Placental pericyte (primary cell): ENCODE measurements at places on chromosomes 6 and 20. TPM values are rescaled to one million over a fixed set of nuclear protein-coding genes. Genes with fewer than 3 reads are reported as not detected.

The TUBB2B gene
- total RNA-seq, result 1.5 and 5.2 TPM in 2 replicates

The AURKA gene
- 3.7 and 102 TPM in 2 replicates for total RNA-seq

The MOG gene
- total RNA-seq, result not detected in 2 replicates

The OOEP gene
- 0.72 and 0.88 TPM in 2 replicates for total RNA-seq

The PTK6 gene
- total RNA-seq, result 0.14 and 0.44 TPM in 2 replicates

The TAGAP gene
- total RNA-seq, result not detected in 2 replicates

The APOBEC2 gene
- not detected in 2 replicates for total RNA-seq

The CST7 gene
- not detected in 2 replicates for total RNA-seq

The TBX18 gene
- total RNA-seq, result 8.8 and 16.8 TPM in 2 replicates

The TMEM74B gene
- total RNA-seq, result not detected in 2 replicates

The RPL7L1 gene
- 91.5 and 121 TPM in 2 replicates for total RNA-seq

The MUCL3 gene
- not detected in 2 replicates for total RNA-seq

The KHDC1L gene
- total RNA-seq, result 0.44 TPM in 1 of 2 replicates, not detected in the other

The DAAM2 gene
- under 0.01 and 2.3 TPM in 2 replicates for total RNA-seq

The PRSS35 gene
- 0.44 and 0.72 TPM in 2 replicates for total RNA-seq

The ESR1 gene
- under 0.01 and 1.0 TPM in 2 replicates for total RNA-seq

The DEF6 gene
- 0.22 and 0.57 TPM in 2 replicates for total RNA-seq

The NDUFAF4 gene
- total RNA-seq, result 4.4 and 11.2 TPM in 2 replicates

The RBPJL gene
- total RNA-seq, result not detected in 2 replicates

The TFAP2D gene
- total RNA-seq, result not detected in 2 replicates

The OR2B3 gene
- total RNA-seq, result not detected in 2 replicates

The LHFPL5 gene
- not detected in 2 replicates for total RNA-seq

The CST5 gene
- not detected in 2 replicates for total RNA-seq

The DLK2 gene
- 0.44 and 0.57 TPM in 2 replicates for total RNA-seq

The TREML2 gene
- total RNA-seq, result not detected in 2 replicates

The FAM209B gene
- not detected in 2 replicates for total RNA-seq

The SLC16A10 gene
- total RNA-seq, result 0.22 and 0.43 TPM in 2 replicates

The ADTRP gene
- 2.4 and 2.8 TPM in 2 replicates for total RNA-seq

The HRH3 gene
- total RNA-seq, result not detected in 2 replicates

The JPH2 gene
- 1.3 and 16.3 TPM in 2 replicates for total RNA-seq
